ENCODE measurements at places on chromosomes 12 and 14. TPM values are rescaled to one million over a fixed set of nuclear protein-coding genes. Genes with fewer than 3 reads are reported as not detected.

DNA sequence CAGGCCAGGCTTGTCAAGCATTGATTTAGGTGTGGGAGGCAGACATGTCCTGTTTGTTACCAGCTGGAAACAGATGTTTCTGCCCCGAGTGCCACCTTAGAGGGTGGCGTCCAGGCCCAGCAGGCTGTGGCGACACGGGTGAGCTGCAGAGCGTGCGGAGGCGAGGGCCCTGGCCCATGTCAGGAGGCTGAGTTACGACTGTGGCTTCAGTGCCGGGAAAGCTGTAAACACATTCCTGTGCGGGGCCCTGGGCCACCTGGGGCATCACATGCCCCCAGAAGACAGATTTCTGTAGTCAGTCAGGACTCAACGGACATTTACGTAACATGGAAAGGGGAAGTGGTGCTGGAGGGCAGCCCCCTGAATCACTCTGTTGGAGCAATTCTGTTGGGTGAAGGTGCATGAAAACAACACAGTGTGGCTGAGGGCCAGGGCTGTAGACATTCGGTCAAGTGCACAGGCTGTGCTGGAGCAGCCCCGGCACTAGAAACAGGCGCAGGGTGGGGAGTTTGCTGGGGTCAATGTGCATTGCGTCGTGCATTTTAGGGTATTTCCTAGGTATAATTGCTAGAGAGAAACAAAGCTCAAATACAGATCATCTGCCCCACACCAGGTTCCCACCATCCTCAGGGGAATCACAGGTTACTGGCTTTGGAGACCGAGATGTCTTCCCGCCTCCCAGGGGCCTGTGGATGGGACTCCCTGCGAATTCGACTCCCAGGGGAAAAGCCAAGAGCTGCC is 291.8 kb downstream of the TMEM121 start:
- no peak overlapping the region for H3K27ac ChIP-seq
- no peaks in the 10 kb centered on the region for H3K27me3 ChIP-seq
- H3K4me1 ChIP-seq = no peaks in the 10 kb centered on the region
- no peak overlapping the region for H3K4me3 ChIP-seq
- H3K36me3 ChIP-seq = no peaks in the 10 kb centered on the region

SLC6A15 gene
- 14.0 TPM for polyA plus RNA-seq

DNA sequence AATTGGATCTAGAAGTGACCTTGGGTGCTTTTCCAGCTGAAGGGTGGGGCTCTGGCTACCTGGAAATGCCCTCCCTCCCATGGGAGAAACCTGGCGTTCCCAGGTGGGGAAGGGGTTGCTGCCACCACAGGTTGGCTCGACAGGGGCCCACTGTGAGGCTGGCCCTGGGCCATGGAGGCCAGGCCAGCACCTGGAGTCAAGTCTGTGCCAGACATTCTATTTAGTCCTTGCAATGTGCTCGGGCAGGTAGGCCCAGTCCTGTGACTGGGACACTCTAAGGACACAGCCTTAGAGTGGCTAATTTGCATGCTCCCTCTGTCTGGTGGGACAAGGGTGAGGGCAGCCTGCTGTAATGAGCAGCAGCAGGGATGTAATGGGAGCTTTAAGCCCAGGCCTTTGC is 11.9 kb downstream of the VRTN start:
- no peak for DNase-seq
- peaks cover 4% of the 10 kb centered on the region for H3K4me1 ChIP-seq
- no peak overlapping the region for H3K4me3 ChIP-seq
- H3K27ac ChIP-seq = no peak overlapping the region

GRCh38 chr14:103619057-103619456 is 10.0 kb upstream of the KLC1 start:
- H3K4me1 ChIP-seq = peaks cover under 1% of the 10 kb centered on the region
- no peaks in the 10 kb centered on the region for H3K27me3 ChIP-seq
- H3K36me3 ChIP-seq = no peaks in the 10 kb centered on the region
- H3K27ac ChIP-seq = no peak overlapping the region
- DNase-seq = no peak

DNA sequence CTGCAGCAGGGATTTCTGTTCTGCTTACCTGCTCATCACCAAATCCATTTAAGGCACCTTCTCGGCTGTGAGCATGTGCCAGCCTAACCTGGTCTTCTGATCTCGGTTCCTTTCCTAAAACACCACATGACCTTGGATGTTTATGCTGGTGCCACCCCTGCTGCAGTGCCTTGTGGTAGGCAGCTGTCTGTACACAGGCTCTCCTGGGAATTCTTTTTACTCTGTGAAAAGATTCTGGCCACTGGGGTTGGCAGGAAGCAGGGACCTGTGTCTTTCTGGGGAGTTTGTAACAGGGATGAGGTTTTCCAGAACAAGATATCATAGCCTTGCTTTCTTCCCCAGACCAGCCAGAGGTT is 10.4 kb upstream of the PLEKHG3 start:
- H3K4me1 ChIP-seq = peaks cover 19% of the 10 kb centered on the region
- H3K27me3 ChIP-seq = no peaks in the 10 kb centered on the region
- H3K36me3 ChIP-seq = no peaks in the 10 kb centered on the region

CHGA gene
- 0.08 TPM for polyA plus RNA-seq

CLEC2B gene
- polyA plus RNA-seq = 20.9 TPM

RILPL1 gene
- polyA plus RNA-seq = 22.2 TPM

DNA sequence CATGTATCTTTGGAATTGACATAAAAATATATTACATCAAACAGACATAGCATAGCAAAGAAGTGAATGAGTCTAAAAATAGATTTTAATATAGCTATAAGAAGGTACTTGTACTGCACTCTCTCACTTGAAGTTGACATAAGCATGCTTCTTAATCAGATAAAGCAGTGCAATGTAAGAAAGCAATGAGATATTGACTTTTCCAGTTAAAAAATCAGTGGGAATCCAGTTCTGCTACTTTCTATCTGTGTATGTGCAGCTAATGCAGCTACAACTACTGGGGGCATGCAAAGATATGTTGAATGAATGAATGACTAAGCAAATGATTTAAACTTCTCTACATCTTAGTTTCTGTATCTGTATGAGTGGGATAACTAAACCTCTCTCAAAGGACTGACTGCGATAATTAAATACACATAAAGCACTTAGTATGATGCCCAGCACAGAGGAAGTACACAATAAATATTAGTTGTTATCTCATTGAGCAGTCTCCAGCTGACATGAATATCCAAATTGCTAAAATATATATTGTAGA is 10.3 kb downstream of the WASHC3 start:
- H3K36me3 ChIP-seq = peaks cover 5% of the 10 kb centered on the region
- no peak for DNase-seq
- no peaks in the 10 kb centered on the region for H3K27me3 ChIP-seq
- H3K4me3 ChIP-seq = no peak overlapping the region
- no peak overlapping the region for H3K27ac ChIP-seq

TBX3 gene
- 5.3 TPM for polyA plus RNA-seq

- DNase-seq = no peak
- H3K36me3 ChIP-seq = no peaks in the 10 kb centered on the region
- no peak overlapping the region for H3K27ac ChIP-seq
- no peaks in the 10 kb centered on the region for H3K27me3 ChIP-seq
- no peak overlapping the region for H3K4me3 ChIP-seq
- H3K4me1 ChIP-seq = no peaks in the 10 kb centered on the region
Observed at GRCh38 chr14:101045511-101045910, 142.0 kb upstream of the RTL1 start.

MNAT1 gene
- 63.9 TPM for polyA plus RNA-seq

GRCh38 chr12:102484428-102484958 is 4.1 kb upstream of the IGF1 start:
- H3K36me3 ChIP-seq = no peaks in the 10 kb centered on the region
- no peak for DNase-seq
- H3K27me3 ChIP-seq = no peaks in the 10 kb centered on the region
- H3K27ac ChIP-seq = no peak overlapping the region
- H3K4me3 ChIP-seq = no peak overlapping the region
- H3K4me1 ChIP-seq = no peaks in the 10 kb centered on the region

USP5 gene
- 84.1 TPM for polyA plus RNA-seq

NYNRIN gene
- polyA plus RNA-seq = 9.0 TPM

- H3K27ac ChIP-seq = no peak overlapping the region
- H3K27me3 ChIP-seq = no peaks in the 10 kb centered on the region
- peaks cover 8% of the 10 kb centered on the region for H3K36me3 ChIP-seq
- peaks cover 8% of the 10 kb centered on the region for H3K4me1 ChIP-seq
- DNase-seq = peak; percentile 69
- no peak overlapping the region for H3K4me3 ChIP-seq
Observed at GRCh38 chr14:92728759-92729364, 19.6 kb downstream of the LGMN start.

DNA sequence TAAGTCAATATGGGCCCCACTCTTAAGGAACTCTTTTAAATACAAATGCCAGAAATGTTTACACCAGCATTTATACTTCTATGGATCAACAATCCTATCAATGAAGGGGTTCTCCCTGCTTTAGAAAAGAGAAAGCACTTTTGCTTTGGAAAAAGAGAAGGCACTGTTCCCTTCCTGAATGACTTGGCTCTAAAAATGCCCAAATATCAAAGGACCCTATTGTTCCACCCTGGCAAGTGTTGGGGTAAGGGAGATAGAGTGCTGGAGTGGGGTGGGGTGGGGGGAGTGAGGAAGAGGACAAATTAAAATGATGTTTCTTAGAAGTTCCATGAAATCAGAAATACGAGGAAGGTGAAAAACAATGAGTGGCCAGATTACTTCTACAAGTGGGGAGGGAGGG is 131.6 kb upstream of the GRIN2B start:
- H3K4me3 ChIP-seq = no peak overlapping the region
- DNase-seq = no peak
- no peak overlapping the region for H3K27ac ChIP-seq
- no peaks in the 10 kb centered on the region for H3K4me1 ChIP-seq

- H3K36me3 ChIP-seq = no peaks in the 10 kb centered on the region
- no peak for DNase-seq
- H3K4me1 ChIP-seq = peaks cover 3% of the 10 kb centered on the region
- H3K27me3 ChIP-seq = no peaks in the 10 kb centered on the region
Observed at GRCh38 chr12:117884161-117884560, 84.6 kb downstream of the KSR2 start.

- H3K4me1 ChIP-seq = peaks cover 43% of the 10 kb centered on the region
- H3K36me3 ChIP-seq = peaks cover 15% of the 10 kb centered on the region
- no peak for DNase-seq
- H3K27me3 ChIP-seq = no peaks in the 10 kb centered on the region
- no peak overlapping the region for H3K4me3 ChIP-seq
- H3K27ac ChIP-seq = no peak overlapping the region
Observed at GRCh38 chr14:99257122-99257672, 14.8 kb downstream of the BCL11B start.

GRCh38 chr12:69932676-69933552 is 107.9 kb downstream of the MYRFL start:
- no peaks in the 10 kb centered on the region for H3K36me3 ChIP-seq
- no peaks in the 10 kb centered on the region for H3K27me3 ChIP-seq
- no peak for DNase-seq
- H3K4me1 ChIP-seq = peaks cover 9% of the 10 kb centered on the region
- no peak overlapping the region for H3K4me3 ChIP-seq

ASB2 gene
- 1.7 TPM for polyA plus RNA-seq

DNA sequence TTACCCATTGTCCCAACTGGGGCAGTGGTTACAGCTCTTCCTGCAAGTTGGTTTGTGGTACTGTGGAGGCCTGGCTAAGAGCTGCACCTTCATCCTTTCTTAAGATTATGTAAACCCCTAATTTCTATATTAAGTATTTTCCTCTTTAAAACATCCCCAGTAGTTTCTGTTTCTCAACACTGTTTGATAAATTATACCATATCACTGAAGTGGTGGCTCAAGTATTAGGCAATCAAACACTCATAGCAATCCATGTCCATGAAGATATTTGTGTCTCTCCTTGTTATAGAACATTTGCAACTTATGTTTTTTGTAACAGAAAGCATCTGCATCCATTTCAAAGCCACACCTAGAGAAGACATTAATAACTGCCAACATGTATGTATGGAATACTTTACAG is 31.8 kb downstream of the ATXN3 start:
- no peak for DNase-seq
- no peaks in the 10 kb centered on the region for H3K27me3 ChIP-seq
- H3K4me1 ChIP-seq = no peaks in the 10 kb centered on the region

- no peak for DNase-seq
- H3K27me3 ChIP-seq = no peaks in the 10 kb centered on the region
- H3K27ac ChIP-seq = no peak overlapping the region
Observed at GRCh38 chr12:115078990-115079389, 395.0 kb upstream of the TBX3 start.

DNA sequence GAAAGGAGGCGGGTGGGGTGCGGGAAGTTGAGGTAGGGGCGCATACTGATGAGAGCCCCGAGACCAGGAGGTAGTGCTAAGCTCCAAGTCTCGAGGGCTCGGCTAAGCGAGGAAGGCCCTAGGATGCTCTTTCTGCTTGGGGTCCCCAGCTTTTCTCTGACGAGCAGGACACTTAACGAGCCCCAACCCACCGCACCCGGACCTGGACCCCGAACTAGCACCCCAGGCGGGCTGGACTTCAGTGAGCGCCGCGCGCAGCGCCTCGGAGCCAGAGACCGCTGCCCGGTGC is 4.7 kb upstream of the C1QL4 start:
- no peaks in the 10 kb centered on the region for H3K36me3 ChIP-seq
- DNase-seq = no peak
- H3K4me1 ChIP-seq = peaks cover 21% of the 10 kb centered on the region
- H3K27me3 ChIP-seq = peaks cover 71% of the 10 kb centered on the region

- DNase-seq = no peak
- H3K27me3 ChIP-seq = peaks cover 13% of the 10 kb centered on the region
- H3K4me1 ChIP-seq = no peaks in the 10 kb centered on the region
- no peak overlapping the region for H3K4me3 ChIP-seq
- H3K27ac ChIP-seq = no peak overlapping the region
Observed at GRCh38 chr14:22384167-22384549, 204.9 kb downstream of the DAD1 start.

DNA sequence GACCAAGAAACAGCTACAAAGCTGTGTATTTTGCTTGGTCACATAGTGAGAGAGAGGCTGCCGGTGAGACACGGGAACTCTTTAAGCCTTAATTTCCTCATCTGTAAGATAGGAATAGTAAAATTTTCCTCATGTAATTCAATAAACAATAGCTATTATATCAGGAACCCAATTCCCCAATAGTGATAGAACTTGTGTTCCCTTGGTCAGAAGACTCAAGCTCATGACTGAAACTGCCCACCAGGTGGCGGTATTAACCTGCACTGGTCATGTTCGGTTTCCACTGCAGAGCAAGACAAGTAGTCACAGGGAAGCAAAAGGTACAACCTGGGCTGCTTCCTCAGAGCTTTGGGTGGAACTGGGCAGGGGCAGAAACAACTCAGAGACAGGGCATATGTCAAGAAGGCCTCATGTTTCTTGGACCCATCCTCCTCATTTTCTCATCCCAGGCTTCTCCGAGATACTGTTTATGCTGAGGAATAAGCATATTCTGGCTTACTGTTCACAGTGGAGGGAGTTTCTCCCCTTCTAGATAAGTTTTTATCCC is 4.2 kb upstream of the AJUBA start:
- no peak overlapping the region for H3K4me3 ChIP-seq
- peaks cover 4% of the 10 kb centered on the region for H3K4me1 ChIP-seq
- no peak overlapping the region for H3K27ac ChIP-seq
- H3K27me3 ChIP-seq = no peaks in the 10 kb centered on the region
- no peak for DNase-seq

RNASE13 gene
- not detected for polyA plus RNA-seq

MYH7 gene
- not detected for polyA plus RNA-seq

RAB15 gene
- 3.1 TPM for polyA plus RNA-seq

ZC3H10 gene
- polyA plus RNA-seq = 1.0 TPM

IPO4 gene
- 18.6 TPM for polyA plus RNA-seq

Data from keratinocyte (primary cell).